ENCODE measurements at places on chromosomes 4 and X.

DNA sequence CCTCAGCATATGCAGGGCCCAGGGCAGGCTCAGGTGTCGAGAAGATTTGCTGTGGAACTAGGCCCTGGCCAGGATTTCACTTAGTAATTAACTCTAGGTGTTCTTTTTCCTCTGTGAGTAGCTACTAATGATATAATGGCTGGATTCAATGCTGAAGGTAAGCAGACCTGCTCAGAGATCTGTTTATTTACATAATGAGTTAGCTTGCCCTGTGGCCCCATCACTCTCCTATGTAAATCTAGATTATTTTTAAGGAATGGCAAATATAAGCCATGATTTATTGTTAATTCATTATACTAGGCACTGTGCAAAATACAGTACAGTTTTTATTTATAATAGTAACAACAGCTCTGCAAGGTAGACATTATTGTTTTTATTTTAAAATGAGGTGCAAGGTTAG, 117.2 kb downstream of the IRF2 start:
- DNase-seq = no peak

DNA sequence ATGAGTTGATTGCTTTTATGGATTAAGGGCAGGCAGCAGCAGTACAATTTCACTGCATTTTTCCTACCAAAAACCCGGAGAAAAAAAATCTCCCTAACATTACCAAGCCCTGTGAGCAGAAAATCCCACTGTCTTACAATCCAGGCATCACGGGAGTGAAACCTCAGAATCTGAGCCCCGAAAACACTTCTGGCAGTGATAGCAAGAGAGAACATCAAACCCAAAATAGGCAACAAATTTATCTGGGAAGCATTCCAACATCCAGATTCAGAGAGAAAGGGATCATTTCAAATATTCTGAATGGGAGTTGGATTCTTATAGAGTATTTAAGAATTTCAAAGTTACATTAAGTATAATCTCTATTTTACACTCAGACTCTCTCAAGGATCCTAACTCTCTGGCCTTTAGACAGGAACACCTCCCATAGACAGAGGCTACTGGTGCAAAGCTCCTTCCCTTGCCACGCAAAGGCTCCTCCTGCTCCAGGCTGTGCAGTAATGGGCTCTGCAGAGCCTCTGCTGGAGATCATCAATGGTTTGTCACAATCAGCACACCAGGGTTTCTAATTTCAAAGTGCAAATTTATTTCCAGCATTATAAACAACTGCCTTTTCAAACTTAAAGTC, 256.9 kb downstream of the PARM1 start:
- no peak for DNase-seq

- DNase-seq = no peak
Observed at GRCh38 chr4:183252959-183253358, 67.1 kb downstream of the CLDN22 start.

DNA sequence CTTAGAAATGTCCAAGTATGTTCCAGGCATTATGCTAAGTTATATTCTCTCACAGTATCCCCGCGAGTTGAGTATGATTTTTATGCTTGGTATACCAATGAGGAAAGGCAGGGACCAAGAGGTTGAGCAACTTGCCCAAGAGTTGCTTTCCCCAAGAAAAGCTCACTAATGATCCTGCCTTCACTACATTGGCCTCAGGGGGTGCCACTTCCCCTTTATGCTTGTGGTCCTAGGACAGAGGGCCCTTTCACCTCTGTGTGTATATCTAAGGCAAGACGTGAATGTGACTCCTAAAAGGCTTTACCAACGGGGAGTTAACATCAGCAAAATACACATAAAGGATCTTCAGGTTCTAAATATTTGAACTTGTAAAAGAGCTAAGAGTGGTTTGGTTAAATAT, 164.4 kb upstream of the CPEB2 start:
- no peak for DNase-seq

Measured in AG09319 (cell line).